ENCODE measurements at places on chromosomes 1 and 21.

DNA sequence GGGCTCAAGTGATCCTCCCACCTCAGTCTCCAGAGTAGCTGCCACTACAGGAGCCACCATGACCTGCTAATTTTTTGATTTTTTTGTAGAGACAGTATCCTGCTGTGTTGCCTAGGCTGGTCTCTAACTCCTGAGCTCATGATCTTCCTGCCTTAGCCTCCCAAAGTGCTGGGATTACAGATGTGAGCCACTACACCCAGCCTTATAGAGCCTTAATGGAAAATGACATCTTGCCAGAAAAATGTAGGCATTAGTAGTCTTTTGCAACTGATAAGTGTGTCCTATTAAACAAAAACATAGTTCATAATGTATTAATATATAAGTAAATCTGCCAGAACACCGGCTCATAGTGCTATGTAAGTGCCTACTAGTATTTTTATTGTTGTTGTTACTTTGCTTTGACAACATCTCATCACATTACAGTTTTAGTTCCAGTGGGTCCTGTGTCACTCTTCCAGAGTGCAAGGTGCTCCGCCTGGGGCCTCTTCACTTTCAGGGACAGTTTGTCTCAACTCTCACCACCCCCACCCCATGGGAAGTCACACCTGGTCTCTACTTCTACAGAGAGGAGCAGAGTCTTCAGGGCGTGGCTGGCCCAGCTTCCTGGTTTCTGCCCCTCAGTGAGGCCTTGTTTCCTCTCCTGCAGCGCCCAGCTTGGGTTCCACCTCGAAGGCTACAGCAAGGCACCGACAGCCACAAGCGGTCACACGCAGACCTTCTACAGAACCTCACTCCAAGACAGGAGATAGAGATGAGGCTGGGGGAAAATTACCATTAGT is 30.1 kb downstream of the RHOU start:
- no peak for ATAC-seq

DNA sequence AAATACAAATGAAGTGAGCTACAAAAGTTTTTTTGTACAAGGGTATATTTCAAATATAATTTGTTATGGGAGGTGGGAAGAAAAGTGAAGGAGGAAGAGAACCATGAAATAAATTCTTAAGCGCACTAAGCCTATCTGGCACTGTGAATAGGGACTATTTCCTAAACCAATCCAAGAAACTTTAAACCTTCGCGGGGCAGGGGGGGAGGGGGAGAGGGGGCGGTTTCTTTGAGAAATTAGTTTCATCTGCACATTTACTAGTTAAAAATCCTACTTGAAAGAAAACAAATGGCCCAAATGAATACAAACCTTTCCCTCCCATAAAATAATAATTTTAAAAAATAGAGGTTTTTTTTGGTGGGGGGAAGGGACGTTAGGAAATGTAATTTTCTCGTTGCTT is 364 bp downstream of the GOLPH3L start:
- ATAC-seq: no peak

GRCh38 chr1:89728381-89728780 is 92.5 kb upstream of the LRRC8D start:
- ATAC-seq: no peak

- no peak for ATAC-seq
These were observed 307.3 kb upstream of the DUSP10 start for GRCh38 chr1:222049176-222049575.

DNA sequence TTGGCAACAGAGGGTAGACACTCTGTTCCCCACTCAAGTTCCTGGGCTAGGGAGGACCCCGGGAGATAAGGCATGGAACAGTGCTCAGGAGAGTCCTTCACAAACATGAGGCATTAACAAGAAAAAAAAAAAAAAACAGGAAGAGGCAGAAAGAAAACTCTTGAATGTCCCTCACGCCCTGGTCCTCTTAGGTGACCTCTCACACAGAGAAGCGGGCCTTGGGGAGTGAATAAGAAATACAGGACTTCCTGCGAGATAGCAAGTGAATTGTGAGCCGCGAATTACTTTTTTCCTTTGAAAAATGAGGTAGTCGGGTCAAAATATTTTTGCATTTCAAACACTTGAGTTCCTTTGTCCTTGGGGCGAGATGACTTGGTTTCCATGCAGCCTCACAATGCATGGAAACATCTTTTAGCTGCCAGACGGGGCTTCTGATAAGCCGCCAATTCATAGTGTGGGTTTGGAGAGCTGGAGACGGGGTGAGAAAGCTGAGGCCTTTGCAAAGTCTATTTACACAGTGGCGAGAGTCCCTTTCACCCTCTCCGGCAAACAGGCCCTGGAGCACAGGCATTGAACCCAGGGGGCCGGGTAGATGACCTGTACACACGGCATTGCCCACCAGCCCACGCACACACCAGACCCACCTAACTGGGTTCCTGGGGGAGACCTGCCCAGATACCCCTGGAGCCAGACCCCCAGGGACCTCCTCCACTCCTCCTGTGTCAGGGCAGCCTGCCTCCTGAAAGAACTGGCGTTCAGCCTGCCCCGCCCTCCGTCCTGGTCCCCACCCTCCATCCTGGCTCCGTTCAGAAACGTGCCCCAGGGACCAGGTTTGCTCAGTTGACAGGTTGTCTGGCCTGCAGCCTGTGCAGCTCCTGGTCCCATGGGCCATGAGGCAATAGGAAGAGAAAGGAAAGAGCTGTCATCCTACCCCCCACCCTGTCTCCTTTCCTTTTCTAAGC is 192.3 kb downstream of the PRDM16 start:
- ATAC-seq: no peak

DNA sequence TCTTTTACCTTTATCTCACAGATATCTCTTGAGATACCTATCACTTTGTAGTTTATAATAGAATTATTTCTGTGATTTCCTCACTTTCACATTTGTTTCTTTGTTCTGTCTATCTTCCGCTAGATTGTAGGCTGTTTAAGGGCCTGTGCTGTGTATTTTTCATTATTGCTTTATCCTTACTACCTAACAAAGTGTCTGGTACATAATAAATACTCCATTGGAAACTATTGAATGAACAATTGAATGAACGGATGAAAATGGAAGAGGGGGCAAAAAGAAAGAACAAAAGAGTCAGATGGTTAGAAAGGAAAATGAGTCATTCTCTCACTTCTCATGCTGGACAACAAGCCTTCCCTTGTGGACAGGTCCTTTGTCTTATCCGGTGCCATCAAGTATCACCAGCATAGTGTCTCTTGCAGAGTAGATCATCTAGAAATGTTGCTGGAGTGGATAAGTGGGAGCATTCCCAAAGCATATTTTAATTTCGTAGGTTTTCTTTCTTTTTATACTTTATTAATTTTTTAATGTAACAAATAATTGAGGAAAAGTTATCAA is 159.8 kb downstream of the NEK7 start:
- peak; percentile 28 for ATAC-seq

- no peak for ATAC-seq
These were observed 1109.3 kb downstream of the PLA2G4A start for GRCh38 chr1:187938092-187938491.

DNA sequence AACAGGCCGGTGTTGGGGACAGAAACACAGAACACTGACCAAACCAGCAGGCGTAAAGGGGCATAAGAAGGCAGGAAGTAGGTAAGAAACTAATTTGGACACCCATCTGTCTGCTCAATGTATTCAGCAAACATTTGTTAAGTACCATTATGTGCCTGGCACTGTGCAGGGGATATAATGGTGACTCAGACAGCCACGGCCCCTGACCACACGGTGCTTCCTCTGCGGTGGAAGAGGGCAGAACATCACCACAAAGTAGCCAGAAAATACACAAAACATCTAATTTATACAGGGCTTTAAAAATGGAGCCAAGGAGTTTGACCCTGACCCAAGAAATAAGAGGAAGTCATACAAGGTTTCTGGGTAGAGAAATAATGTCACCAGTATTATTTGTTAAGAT is 12.9 kb downstream of the DNAJC11 start:
- ATAC-seq: no peak

GRCh38 chr1:168514455-168514854 is 29.3 kb downstream of the XCL2 start:
- ATAC-seq: no peak

DNA sequence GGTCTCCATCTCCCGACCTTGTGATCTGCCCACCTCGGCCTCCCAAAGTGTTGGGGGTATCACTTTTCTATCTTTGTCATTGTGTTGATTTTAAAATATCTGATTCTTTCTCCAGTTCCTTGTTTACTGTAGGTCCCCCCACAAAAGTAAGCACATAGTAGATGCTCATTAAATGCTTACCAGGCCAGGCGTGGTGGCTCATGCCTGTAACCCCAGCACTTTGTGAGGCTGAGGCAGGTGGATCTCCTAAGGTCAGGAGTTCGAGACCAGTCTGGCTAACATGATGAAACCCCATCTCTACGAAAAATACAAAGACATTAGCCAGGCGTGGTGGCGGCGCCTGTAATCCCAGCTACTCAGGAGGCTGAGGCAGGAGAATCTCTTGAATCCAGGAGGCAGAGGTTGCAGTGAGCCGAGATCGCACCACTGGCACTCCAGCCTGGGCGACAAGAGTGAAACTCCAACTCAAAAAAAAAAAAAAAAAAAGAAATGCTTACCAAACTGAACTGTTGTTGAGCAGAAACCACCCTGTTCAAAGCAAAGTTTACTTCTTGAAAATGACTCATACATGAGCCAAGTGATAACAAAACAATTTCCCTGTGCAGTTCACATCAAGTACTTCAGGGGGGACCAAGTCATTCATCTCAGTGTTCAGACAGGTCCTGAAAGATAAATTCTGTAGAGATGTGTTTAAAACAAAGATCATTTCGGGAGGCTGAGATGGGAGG is 24.3 kb upstream of the NID1 start:
- ATAC-seq: no peak

GRCh38 chr1:57307392-57308170 is 116.3 kb downstream of the DAB1 start:
- no peak for ATAC-seq

GRCh38 chr1:61255358-61255703 is 173.0 kb downstream of the NFIA start:
- ATAC-seq: no peak

DNA sequence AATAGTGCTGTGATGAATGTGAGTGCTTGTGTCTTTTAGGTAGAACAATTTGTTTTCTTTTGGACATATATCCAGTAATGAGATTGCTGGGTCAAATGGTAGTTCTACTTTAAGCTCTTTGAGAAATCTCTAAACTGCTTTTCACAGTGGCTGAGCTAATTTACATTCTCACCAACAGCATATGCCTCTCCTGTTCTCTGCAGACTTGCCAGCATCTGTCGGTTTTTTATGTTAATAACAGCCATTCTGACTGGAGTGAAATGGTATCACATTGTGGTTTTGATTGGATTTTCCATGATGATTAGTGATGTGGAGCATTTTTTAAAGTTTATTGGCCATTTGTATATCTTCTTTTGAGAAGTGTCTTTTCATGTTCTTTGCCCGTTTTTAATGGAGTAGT is 647.3 kb upstream of the ADAMTS5 start:
- ATAC-seq: no peak

DNA sequence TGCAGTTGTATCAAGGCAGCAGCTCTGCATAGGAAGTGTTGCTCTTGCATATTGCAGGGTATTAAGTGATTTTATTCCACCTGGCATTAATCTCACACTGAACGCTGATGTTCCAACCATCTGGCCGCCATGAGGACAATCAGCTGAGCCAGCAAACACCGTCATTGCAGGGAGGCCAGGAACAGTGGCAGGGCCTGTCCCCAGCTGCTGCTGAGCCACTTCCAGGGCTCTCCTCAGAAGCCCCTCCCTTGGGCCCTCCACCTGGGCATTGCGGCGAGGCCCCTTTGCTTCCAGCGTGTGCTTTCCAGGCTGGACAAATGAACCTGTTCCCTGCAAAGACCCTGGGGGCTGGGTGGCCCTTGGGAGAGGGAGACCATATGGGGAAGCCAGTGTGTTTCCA is 171.6 kb upstream of the C1orf174 start:
- no peak for ATAC-seq

DNA sequence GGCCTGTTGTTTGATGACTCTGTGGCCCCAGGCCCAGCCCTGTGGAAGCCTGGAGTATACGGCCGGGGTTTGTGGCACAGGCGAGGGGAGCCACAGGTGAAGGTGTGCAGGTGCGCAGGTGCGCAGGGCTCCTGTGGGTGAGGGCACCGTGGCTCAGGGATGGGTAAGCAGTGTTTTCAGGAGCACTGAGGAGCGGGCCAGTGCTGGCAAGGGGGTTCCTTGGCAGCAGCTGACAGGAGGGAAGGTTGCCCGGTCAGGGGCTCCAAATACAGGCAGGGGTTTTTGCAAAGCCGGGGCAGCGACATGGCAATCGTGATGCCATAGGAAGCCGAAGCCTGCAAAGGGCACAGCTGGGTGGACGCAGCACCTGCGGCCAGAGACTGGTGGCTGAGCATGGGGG is 20.7 kb downstream of the AGPAT3 start:
- no peak for ATAC-seq

- no peak for ATAC-seq
These were observed 74.8 kb upstream of the HAO2 start for GRCh38 chr1:119293797-119294196.

DNA sequence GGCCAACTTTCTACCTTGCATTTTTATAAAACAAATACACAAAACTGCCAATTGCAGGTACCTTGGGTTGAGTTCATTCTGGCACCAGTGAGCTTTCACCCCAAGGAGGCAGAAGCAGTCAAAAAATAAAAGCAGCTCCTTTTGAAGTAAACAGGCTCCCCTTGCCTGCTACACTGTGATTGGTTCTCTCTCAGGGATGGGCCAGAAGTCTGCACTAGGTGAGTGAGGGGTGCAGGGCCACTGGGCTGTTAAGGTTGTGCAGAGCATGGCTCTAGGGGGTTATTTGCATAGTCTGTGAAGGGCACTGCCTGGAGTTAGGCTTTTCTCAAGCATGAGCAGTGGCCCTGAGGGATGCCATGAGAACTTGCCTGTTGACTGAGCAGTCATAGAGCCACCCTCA is 39.1 kb downstream of the AKNAD1 start:
- ATAC-seq: no peak

- ATAC-seq: no peak
These were observed 81.7 kb downstream of the PCBP3 start for GRCh38 chr21:45724994-45725843.

DNA sequence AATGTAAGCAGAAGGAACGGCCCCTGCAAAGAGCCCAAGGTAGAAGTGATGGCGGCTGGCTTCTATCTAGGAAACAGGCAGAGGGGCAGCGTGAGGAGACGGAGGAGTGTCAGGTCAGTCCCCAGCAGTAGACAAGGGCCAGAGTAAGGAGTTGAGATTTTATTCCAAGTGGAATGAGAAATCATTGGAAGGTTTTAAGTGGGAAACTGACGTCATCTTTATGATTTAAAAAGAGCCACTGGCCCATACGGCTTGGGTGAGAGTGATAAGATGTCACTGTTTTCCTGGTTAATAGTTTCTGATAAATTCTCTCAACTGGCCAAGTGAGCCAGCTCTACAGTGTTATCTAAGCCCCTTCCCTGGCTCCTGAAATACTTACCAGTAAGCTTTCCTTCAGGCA is 103.2 kb upstream of the CAMK1G start:
- no peak for ATAC-seq
